ENCODE measurements at places on chromosomes 2 and 18.

DNA sequence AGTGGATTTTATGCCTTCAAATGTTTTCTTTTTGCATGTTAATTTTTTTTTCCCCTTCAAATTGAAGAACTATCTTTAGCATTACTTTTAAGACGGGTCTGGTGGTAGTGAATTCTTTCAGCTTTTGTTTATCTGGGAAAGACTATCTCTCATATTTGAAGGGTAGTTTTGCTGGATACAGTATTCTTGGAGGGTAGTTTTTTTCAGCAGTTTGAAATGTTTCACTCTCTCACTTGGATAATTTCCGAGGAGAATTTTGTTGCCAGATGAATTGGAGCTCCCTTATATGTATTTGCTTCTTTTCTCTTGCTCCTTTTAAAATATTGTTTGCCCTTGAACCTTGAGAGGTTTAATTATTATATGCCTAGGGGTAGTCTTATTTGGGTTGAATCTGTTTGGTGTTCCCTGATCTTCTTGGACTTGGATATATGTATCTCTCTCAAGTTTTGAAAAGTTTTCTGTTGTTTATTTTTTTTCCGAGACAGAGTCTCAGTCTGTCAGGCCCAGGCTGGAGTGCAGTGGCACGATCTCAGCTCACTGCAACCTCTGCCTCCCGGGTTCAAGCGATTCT is 15.5 kb downstream of the TTLL4 start:
- no peak for DNase-seq

DNA sequence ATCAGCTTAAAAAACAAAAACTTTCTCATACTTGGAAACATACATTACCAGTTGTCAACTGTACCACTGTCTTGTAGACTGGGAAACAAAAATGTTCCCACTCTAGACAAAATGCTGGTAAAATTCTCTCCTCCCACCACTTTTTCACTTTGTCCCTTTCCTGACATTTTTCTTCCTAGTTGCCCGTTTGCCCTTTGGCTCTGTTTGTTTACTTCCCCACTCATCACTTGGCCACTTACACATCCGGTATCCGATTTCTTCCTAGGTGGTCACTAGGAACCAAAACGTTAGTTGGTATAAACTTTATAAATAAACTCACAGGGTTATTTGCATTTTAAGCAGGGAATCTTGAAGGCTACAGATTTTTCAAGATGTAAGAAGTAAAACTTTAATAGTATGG is 84.9 kb downstream of the METTL4 start:
- no peak for DNase-seq

- no peak for DNase-seq
These were observed 60.4 kb downstream of the BIN1 start for GRCh38 chr2:127046579-127046978.

DNA sequence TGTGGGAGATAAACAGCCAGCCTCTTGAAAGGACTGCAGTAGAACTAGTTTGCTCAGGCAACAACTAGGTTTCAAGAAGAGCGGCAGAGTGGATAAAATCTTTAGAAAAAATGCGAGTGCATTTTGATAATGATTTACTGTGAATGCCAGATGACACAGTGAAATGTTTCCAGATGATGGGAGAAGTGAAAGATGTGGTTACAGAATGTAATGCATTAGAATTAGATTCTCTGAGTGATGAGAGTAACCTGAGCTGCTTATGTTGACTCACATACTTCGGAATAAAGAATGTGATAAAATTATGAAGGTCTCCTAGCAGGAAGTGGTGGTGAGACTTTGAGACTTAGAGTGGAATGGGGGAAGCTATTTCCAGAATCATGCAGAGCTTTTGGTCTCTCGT is 184.3 kb downstream of the GULP1 start:
- no peak for DNase-seq

GRCh38 chr18:56086176-56086575 is 498.2 kb upstream of the TCF4 start:
- DNase-seq: no peak

- no peak for DNase-seq
These were observed 8.1 kb downstream of the MBP start for GRCh38 chr18:77124452-77124922.

DNA sequence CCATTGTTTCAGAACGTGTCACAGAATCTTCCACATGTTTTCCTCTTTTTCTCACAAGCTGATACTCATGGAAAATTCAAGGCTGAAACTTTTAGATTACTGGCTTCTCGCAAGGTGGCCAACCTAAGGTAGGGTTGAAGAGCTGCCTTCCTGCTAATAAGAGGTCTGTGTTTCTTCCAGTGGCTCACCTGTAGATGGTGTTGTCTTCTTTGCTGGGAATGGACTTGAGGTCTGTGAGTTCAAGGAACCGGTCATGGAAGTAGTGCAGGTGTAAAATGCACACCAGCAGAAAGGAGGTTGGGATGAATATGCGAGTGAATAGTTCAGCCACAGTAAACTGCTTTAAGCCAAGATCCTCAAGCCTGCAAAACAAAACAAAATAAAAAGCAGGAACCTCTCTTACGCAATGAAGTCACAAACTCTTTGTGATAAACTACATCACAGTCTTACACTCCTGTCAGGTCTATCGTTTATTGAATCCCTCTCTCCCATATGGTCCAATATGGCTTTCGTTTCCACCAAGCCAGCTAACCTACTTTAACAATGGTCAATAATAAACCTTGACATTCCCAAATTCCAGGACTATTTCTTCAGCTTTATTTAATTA is 258.9 kb downstream of the NAPG start:
- DNase-seq: no peak

- DNase-seq: no peak
These were observed 251.0 kb upstream of the CHAC2 start for GRCh38 chr2:53516650-53517049.

DNA sequence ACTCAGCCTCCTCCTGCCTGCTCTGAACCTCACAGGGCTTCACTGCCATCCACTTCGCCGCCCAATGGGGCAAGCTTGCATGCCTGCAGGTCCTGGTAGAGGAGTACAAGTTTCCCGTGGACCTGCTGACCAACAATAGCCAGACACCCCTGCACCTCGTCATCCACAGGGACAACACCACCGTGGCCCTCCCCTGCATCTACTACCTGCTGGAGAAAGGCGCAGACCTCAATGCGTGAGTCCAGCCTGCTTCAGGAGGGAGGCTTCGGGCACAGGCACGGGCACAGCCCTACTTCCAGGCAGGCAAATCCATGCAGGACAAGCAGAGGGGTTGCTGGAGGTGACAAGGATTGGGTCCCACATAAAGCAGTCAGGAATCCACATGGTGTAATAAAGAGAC is 1.2 kb downstream of the ANKRD53 start:
- DNase-seq: no peak

DNA sequence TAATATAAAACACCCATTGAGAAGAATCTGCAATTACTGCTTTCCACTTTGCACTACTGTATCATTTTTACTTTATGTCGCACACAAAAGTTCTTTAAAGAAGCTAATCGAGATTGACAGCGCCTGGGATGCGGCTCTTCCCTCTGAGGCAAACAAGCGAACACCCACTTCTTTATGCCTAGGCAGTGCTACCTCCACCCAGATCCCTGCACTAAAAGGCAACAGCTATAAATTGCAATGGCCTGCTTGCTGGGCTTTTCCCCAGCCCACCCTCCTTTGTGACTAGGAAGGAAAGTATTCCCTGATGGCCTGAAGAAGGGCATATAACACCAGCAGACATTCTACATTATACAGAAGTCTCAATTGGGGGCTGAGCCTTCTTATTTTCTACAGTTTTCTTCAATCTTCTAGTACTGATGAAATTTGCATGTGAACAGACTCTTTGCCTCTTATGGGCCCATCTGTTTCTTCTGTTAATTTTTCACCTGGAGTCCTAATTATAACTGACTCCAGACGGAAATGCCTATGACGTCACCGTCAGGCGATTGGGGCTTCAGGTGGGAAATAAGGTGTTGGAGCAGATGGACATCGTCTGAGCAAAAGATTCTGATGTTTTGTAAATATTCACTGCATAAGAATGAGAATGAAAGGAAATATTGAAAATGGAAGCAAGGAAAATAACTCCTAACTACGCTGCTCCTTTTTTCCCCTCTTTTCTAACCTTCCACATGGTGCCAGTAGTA is 138.9 kb upstream of the DCC start:
- DNase-seq: no peak

- no peak for DNase-seq
These were observed 231.7 kb downstream of the FSIP2 start for GRCh38 chr2:185970148-185970852.

- DNase-seq: no peak
These were observed 209.2 kb downstream of the NCK2 start for GRCh38 chr2:105953942-105954341.
